ENCODE measurements at places on chromosomes 12 and 14. TPM values are rescaled to one million over a fixed set of nuclear protein-coding genes. Genes with fewer than 3 reads are reported as not detected.

- H3K4me3 ChIP-seq: no peak overlapping the region
- no peaks in the 10 kb centered on the region for H3K27me3 ChIP-seq
- H3K4me1 ChIP-seq: no peaks in the 10 kb centered on the region
- no peaks in the 10 kb centered on the region for H3K36me3 ChIP-seq
- H3K27ac ChIP-seq: no peak overlapping the region
Observed at GRCh38 chr12:67693894-67694293, 45.3 kb downstream of the DYRK2 start.

DNA sequence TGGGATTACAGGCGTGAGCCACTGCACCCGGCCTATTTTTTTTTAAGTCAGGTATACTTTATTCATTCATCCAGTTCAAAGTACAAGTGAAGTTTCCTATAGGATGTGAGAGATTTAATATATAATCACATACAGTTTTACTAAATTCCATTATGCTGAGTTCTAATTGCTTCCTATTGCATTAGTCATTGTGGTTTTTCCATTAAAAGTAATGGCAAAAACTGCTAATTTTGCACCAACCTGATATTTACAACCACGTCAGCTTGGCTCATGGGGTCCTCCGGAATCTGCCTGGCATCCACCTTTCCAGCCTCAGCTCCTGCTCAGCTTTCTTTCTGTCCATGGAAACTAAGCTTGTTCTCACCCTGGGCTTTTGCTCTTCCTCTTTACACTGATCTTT is 67.0 kb upstream of the CSRP2 start:
- no peaks in the 10 kb centered on the region for H3K27me3 ChIP-seq
- no peak for DNase-seq
- H3K4me1 ChIP-seq: no peaks in the 10 kb centered on the region
- no peak overlapping the region for H3K4me3 ChIP-seq

DNA sequence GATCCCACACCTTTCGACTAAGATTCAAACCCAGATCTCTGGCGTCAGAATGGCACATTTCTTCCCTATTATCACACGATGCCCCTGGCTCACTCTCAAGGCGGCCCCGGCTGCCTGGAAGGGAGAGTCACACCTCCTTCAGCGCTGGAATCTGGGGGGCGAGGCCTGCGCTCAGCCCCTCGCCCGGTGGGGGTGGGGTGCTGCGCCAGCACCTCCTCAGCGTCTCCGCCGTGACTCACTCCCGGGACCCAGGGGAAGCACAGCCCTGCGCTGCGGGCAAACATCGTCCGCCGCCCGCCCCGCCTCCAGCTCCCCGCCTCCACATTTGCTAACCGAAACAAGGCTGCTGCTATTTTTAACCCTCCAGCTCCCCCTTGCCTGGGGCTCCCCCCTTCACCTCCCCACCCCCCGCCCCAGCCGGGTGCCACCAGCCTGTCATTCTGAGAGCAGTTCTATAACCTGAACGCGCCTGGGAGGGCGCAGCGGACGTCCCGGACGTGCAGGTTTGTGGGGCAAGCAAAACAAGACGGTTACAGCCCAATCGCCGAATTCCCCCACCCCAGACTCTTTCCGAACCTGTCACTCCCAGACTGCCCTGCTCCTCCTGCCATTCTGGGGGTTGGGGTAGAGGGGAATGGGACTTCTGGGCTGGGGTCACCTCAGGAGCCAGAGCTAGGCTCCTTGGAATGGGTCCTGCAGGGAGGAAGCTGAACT is 6.7 kb downstream of the HDAC7 start:
- peaks cover 58% of the 10 kb centered on the region for H3K4me1 ChIP-seq
- peak overlapping the region; percentile 40 for H3K4me3 ChIP-seq
- H3K36me3 ChIP-seq: peaks cover 7% of the 10 kb centered on the region
- peak overlapping the region; percentile 60 for H3K27ac ChIP-seq
- DNase-seq: peak; percentile 79

- no peaks in the 10 kb centered on the region for H3K27me3 ChIP-seq
- no peak for DNase-seq
Observed at GRCh38 chr14:33430414-33431035, 491.8 kb downstream of the NPAS3 start.

DNA sequence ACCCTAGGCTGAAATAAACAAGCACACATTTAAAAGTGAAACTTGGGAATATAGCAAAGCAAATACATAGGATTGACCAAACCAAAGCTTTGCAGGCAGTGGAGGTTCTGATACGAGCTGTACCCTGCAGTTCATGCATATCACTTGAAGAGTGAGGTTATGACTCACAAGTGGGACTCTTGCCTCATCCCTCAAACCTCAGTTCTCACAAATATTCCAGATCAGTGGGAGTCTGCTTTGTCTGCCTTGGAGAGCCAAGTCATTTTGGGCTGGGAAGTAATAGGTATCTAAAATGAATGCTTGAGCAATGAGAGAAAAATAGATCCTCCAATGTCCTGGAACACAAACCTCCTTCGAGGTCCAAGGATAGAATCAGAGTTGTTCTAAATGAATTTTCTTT is 116.4 kb downstream of the LRIG3 start:
- DNase-seq: no peak
- H3K27me3 ChIP-seq: no peaks in the 10 kb centered on the region
- H3K27ac ChIP-seq: no peak overlapping the region
- no peaks in the 10 kb centered on the region for H3K4me1 ChIP-seq
- H3K36me3 ChIP-seq: no peaks in the 10 kb centered on the region
- H3K4me3 ChIP-seq: no peak overlapping the region

- no peaks in the 10 kb centered on the region for H3K27me3 ChIP-seq
- no peak overlapping the region for H3K4me3 ChIP-seq
- H3K4me1 ChIP-seq: peaks cover 82% of the 10 kb centered on the region
- no peak for DNase-seq
Observed at GRCh38 chr14:61535458-61535857, 159.9 kb upstream of the HIF1A start.

- no peak overlapping the region for H3K27ac ChIP-seq
- H3K27me3 ChIP-seq: no peaks in the 10 kb centered on the region
- peak; percentile 6 for DNase-seq
- no peaks in the 10 kb centered on the region for H3K36me3 ChIP-seq
- no peak overlapping the region for H3K4me3 ChIP-seq
- no peaks in the 10 kb centered on the region for H3K4me1 ChIP-seq
Observed at GRCh38 chr14:47150267-47150666, 498.7 kb upstream of the RPL10L start.

The PLCZ1 gene
- total RNA-seq: not detected

DNA sequence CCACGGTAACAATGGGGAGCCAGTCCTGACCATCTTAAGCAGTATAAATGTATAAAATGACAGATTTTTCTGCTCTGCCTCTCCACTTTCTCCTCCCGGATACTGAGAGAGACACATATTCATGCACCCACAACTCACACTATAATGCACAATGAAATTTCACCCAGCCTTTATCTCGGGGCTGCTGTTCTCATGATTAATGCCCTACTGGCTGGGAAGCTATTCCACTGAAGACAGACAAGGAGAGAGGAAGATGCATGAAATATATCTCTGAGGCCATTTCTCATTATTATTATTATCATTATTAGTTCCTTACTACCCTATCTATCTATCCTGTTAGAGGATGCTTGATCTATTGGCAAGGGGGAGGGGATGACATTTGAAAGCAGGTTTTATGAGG is 501.7 kb downstream of the DIO2 start:
- H3K36me3 ChIP-seq: no peaks in the 10 kb centered on the region
- DNase-seq: no peak
- H3K4me3 ChIP-seq: no peak overlapping the region
- peaks cover 21% of the 10 kb centered on the region for H3K27me3 ChIP-seq
- H3K4me1 ChIP-seq: no peaks in the 10 kb centered on the region

- no peak for DNase-seq
- peak overlapping the region; percentile 62 for H3K27ac ChIP-seq
- no peak overlapping the region for H3K4me3 ChIP-seq
- H3K27me3 ChIP-seq: no peaks in the 10 kb centered on the region
- peaks cover 17% of the 10 kb centered on the region for H3K4me1 ChIP-seq
Observed at GRCh38 chr12:15770581-15770980, 18.6 kb downstream of the EPS8 start.

DNA sequence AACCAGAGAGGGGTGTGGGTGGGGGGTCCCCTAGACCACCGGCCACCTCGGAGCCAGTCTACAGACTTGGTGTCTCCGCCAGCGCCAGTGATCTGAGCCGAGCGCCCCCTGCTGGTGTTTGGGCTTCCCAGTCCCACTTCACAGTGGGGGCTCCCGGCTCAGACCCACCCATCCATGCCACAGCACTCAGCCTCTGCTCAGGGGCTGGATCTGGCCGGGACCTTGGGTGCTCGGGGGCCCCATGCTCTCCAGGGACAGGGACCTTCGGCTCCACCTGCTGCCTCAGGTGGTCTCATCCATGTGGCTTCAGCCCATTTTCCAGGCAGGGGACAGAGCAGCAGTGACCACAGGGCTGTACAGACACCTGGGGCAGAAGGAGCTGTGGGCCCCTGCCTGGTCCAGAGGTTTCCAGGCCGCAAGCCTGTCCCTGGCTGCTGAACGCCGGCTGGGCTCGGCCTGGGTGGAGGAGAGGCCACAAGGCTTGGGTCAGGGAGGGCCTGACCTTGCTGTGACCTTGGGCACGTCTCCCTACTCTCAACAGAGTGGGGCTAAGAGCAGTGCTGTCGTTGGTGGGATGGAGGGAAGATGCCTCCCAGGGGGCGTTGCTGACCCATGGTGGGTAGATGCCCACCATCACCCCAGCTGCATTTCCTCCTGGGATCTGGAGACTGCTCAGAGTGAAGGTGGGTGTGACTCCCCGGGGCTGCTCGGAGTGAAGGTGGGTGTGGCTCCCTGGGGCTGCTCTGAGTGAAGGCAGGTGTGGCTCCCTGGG is 86.3 kb downstream of the KIF26A start:
- H3K27me3 ChIP-seq: peaks cover 39% of the 10 kb centered on the region
- no peak overlapping the region for H3K4me3 ChIP-seq

DNA sequence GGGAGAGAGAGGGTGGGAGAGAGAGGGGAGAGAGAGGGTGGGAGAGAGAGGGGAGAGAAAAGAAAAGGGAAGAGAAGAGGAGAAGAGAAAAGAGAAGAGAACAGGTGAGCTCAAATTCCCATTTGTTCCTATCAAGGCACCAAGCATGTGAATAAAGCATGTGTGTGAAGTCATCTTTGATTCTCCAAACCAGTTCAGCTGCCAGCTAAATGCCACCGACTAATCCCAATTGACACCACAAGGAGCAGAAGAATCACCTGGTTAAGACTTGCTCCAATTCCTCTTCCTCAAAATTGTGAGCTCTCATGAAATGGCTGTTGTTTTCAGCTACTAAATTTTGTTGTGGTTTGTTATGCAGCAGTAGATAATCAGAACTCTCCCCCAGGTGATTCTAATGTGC is 188.9 kb downstream of the TMX1 start:
- H3K4me1 ChIP-seq: no peaks in the 10 kb centered on the region
- no peak overlapping the region for H3K27ac ChIP-seq
- no peak overlapping the region for H3K4me3 ChIP-seq

The GPD1 gene
- total RNA-seq: 0.24 TPM

DNA sequence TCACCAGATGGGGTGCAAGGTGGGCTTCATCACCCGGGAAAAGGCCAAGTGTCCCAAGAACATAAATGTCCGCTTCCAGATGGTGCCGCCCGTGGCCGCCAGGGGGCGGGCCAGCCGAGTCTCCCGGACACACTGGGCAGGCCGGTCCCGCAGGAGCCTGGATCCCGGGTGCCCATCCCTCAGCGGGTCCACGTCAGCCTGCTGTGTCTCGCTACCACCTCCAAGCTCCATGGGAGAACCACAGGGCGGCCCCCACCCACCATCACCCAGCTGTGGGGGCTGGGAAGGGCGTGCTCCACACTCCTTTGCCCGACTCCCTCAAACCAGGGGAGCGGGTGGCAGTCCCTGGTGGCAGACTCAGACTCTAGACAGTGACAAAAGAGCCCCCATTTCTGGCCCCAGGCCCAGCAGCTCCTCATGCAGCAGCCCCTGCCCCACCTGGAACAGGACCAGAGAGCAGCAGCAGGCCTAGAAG is 22.0 kb upstream of the NUDT14 start:
- no peaks in the 10 kb centered on the region for H3K36me3 ChIP-seq
- H3K4me1 ChIP-seq: peaks cover 23% of the 10 kb centered on the region
- no peak overlapping the region for H3K4me3 ChIP-seq
- no peak overlapping the region for H3K27ac ChIP-seq

GRCh38 chr12:89873745-89874144 is 165.1 kb upstream of the ATP2B1 start:
- no peak overlapping the region for H3K4me3 ChIP-seq
- H3K36me3 ChIP-seq: no peaks in the 10 kb centered on the region
- DNase-seq: no peak
- no peaks in the 10 kb centered on the region for H3K4me1 ChIP-seq
- no peak overlapping the region for H3K27ac ChIP-seq

The ATL1 gene
- total RNA-seq: 3.8 TPM

DNA sequence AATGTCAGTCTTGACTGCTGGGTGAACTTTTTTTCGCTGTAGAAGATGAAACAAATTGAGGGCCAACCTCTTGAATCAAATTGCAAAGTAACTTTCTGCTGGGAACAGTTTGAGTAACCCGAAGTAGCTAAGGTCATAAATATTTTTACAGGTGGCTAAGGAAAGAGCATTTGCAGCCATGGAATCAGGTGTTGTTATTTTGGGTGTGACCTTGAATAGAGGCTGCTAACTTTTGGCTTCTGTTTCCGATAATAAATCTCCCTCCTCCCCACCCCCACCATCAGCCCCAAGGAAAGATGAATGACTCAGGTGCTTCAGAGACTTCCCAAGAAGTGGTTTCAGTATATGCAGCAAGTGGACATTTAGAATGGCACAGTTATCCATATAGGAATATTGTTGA is 571.7 kb downstream of the DIO2 start:
- no peak overlapping the region for H3K4me3 ChIP-seq
- H3K27me3 ChIP-seq: peaks cover 3% of the 10 kb centered on the region
- H3K36me3 ChIP-seq: no peaks in the 10 kb centered on the region
- no peak for DNase-seq
- no peak overlapping the region for H3K27ac ChIP-seq
- H3K4me1 ChIP-seq: no peaks in the 10 kb centered on the region

- H3K27me3 ChIP-seq: peaks cover 3% of the 10 kb centered on the region
- H3K4me3 ChIP-seq: no peak overlapping the region
- peaks cover 15% of the 10 kb centered on the region for H3K4me1 ChIP-seq
- no peak for DNase-seq
Observed at GRCh38 chr12:57593187-57593586, 2.2 kb downstream of the PIP4K2C start.

GRCh38 chr14:73718418-73719251 is 4.5 kb upstream of the PNMA1 start:
- no peak overlapping the region for H3K27ac ChIP-seq
- DNase-seq: no peak
- no peaks in the 10 kb centered on the region for H3K27me3 ChIP-seq
- peaks cover 31% of the 10 kb centered on the region for H3K36me3 ChIP-seq

The FGF6 gene
- not detected for total RNA-seq

DNA sequence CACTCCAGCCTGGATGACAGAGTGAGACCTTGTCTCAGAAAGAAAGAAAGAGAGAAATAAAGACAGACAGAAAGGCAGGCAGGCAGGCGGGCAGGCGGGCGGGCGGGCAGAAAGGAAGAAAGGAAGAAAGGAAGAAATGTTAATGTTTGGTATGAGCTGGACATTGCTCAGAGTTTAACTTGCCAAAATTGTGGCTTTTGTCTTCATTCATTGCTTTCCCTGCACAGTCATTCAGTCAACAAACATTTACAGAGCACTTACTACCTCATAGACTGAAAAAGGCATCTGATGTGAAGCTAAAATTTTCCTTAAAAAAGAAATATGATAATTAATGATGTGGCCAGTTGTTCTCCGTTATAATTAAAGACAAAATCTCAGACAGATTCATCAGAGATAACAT is 247.1 kb downstream of the SPTSSA start:
- DNase-seq: no peak
- no peak overlapping the region for H3K4me3 ChIP-seq
- H3K27me3 ChIP-seq: no peaks in the 10 kb centered on the region
- H3K36me3 ChIP-seq: no peaks in the 10 kb centered on the region
- H3K27ac ChIP-seq: no peak overlapping the region
- H3K4me1 ChIP-seq: no peaks in the 10 kb centered on the region
